Choroid plexus epithelial cell (primary cell): ENCODE measurements at places on chromosomes 1 and 21.

GRCh38 chr1:209493559-209493958 is 90.0 kb upstream of the CAMK1G start:
- peak; percentile 12 for DNase-seq

DNA sequence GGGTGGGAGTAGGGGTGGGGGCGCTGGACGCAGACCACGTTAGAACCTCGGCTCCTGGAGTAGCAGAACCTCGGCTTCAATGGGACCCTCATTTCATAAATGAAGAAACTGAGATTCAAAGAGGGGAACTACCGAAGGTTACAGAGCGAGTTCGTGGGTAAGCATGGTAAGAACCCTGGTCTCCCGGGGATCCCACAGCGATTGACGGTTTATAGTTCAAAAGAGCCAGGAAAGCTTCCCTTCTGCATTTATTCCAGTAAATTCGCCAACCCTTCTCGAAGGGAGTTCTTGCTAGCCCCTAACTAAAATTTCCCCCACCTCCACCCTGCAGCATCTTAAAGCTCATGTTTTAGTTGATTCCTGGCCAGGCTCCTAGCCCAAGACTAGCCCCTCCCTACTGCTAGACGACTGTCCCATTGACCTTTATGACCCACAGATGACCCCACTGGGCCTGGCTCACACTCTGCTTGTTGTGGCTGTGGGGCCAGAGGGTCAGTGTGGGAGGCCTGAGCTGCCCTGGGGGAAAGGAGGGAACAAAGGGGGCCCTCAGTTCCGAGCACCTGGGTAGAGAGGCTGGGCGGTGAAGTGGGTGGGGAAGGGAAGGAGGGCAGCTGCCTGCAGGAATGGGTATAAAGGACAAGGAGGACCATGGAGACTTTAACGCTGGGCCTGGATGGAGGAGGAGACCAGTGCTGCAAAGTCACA is 558 bp upstream of the KIF21B start:
- DNase-seq, result no peak

DNA sequence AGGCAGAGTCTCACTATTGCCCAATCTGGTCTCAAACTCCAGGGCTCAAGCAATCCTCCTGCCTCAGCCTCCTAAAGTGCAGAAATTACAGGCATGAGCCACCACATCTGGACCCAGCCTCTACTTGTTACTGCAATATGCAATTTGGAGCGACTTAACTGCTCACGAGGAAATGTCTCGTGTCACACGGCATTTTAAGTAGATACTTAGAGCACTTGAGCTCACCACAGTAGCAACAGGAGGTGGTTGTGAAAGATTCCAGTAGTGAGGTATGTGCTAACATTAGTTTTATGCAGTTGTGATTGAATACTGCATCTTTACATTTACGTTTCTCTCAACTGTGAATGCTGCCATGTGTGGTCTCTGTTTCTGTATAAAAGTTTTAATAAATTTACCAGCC is 5.8 kb upstream of the NDUFV3 start:
- DNase-seq, result peak; percentile 15

- peak; percentile 50 for DNase-seq
Measured at GRCh38 chr21:42164064-42164789, 54.7 kb upstream of the ABCG1 start.

GRCh38 chr1:209400351-209401220 is 182.9 kb upstream of the CAMK1G start:
- no peak for DNase-seq

GRCh38 chr1:153404086-153404635 is 12.2 kb upstream of the S100A7A start:
- no peak for DNase-seq

DNA sequence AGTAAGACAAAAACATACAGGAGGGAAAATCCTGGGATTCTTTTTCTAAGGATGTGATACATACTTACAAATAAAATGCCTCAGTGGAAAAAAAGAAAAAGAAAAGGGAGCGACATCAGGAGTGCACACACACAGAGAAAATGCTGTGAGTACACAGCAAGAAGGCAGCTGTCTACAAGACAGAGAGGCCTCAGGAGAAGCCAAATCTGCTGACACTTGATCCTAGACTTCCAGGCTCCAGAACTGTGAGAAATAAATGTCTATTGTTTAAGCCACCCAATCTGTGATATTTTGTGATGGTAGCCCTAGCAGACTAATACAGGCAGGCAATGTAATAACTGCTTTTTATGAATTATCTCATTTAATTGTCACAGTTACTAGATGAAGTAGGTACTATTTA is 17.0 kb upstream of the TRIM45 start:
- DNase-seq, result no peak

DNA sequence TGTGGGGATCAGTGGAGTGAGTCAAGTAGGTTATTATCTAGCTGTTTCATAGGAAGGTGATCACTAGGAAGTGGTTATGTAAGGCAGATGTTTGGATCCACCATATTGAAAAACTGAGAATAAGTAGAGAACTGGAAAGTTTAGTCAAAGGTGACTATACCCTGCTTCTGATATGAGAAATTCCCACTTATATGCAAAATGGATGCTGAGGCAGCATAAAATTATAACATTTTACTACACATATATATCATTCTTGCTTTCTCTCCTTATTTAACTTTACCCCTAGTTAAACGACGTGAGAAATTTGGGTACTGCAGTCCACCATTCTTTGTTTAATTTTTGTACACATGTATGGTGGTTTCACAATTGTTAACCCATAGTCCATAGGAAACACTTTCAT is 142.4 kb downstream of the ADGRL4 start:
- no peak for DNase-seq

DNA sequence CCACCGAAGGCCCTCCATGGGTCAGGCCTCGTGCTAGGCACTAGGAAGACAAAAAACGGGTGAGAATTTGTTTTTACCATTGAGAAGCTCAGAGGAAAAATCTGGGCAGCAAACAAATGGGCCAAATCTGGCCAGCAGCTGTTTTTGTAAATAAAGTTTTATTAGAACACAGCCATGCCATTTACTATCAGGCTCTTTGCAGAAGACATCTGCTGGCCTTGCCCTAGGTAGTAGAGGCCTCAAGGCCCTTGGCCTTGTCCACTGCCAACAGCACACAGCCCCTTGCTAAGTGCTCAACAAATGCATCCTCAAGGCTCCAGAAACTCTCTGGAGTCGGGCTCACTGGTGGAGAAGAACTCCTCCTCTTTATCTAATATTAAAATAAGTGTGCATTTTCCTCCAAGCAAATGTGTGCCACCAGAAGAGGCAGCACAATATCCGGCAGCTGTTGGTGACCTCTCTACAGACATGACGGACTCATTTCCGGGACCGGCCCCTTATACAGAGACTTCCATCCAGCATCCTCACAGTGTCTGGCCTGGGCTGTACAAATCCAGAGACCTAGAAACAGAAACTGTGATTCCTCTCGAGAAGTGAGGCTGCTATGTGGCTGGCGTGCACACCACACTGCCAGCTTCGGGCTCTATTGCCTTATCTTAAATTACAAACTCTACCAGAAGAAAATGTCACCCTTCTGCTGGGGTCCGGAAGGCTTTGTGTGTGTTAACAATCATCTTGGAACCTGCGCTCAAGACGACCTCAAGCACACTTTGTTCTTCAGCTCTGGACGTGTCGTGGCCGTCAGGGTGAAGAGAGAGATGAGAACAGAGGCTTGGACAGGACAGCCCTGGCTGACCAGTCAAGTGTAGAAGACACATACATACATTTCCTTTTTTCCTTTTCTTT is 203.9 kb downstream of the TOMM20 start:
- DNase-seq, result no peak

DNA sequence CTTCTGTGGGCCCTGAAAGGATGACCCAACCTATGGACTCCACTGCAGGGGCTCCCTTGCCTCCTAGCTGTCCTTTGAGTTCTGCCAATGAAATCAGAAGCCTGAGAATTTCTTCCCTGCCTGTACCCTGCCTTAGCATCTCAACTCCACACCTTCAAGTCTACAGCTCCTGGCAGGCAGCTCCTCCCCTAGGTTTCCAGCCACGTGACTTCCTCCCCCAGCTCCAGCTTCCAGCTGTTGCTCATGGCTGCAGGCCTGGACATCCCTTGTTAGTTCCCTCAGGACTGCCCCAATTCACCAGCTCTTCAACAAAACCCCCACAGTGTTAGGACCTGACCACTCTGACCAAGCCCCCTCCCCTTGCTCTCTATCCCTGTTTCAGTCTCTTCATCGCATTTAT is 2.4 kb downstream of the RCAN1 start:
- no peak for DNase-seq

GRCh38 chr1:225750875-225751824 is 26.5 kb upstream of the SRP9 start:
- DNase-seq, result no peak

DNA sequence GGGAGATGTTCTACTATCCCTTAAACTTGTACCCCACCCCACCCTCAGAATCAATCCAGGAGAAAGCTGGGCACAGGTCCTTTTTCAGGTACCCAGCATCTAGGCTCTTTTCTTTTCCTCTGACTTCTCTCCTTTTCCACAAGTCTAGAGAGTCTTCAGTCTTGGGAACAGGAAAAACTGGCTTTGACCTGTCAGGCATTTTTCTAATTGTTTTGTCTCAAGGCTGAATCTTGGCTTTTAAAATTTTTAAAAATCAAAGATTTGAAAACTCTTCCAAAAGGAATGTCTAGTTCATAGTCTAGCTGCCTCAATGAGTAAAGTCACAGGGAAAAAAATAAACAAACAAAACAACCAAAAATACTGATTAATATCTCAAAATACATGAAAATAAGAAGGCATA is 161.5 kb downstream of the HFM1 start:
- DNase-seq, result no peak

DNA sequence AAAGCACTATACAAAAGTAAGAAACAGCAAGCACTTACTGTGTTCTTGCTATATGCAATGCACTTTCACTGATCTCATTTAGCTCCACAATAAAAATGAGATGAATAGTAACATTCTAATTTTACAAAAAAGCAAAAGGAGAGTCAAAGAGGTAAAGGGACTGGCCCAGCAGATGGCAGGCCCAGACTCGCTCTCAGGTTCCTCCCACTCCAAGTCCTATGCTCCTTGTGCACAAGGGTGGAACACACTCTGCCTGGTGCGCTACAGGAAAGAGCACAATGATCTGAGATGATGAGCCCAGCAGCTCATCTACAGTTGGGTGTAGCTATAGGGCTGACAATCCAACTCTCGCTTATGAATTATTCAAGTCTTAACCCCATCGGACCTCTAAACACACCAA is 94.1 kb upstream of the LYST start:
- DNase-seq, result no peak

GRCh38 chr1:77475641-77476040 is 193.8 kb downstream of the AK5 start:
- DNase-seq, result no peak

GRCh38 chr1:78491451-78492071 is 787 bp downstream of the PTGFR start:
- DNase-seq, result peak; percentile 43

- no peak for DNase-seq
Measured at GRCh38 chr1:15947382-15948090, 28.4 kb downstream of the ZBTB17 start.

GRCh38 chr1:205456383-205456867 is 580 bp upstream of the BLACAT1 start:
- DNase-seq, result no peak

DNA sequence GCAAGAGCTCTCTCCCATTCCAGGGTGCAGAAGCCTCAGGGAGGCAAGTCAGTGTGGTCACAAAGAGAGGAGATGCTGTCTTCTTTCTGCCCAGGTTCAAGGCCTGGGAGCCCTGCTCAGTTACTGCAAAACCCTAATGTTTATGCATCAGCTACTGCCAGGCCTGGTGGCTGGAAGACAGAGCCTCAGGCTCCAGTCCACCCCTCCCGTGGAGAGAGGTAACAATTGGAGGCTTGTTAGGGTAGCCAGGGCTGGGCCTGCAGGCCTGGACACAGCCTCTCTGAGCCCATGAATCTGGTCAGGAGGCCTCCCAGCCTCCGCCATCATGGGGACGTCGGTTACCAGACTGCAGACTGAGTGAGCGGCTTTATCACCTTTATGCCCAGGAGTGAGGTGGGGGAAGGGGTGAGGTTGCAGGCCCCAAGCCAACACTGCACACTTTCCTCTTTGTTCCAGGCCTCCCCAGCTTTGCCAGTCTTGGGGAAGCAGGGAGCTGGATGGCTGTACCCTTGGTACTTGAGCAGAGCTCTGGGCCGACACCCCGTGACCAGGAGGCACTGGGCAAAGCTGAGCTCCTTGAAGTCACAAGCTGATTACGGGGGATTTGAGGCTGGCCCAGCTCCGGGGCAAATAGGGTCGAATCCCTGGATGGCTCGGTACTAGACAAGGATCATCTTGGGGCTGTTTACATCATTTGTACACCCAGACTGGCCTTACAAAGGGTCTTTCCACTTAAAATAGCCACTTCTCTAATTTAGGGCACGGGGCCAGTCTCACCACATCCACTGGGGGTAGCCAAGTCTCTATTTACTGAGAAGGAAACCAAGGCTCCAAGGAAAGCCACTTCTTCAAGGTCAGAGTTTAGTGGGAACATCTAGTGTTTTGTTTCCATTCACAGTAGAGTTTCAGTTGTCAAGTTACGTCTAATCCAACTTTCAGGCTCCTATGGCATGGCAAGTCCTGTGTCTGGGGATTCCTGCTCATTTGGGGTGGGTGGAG is 5.2 kb downstream of the SLC2A1 start:
- no peak for DNase-seq

- peak; percentile 13 for DNase-seq
Measured at GRCh38 chr1:96361961-96362360, 359.6 kb upstream of the PTBP2 start.

- no peak for DNase-seq
Measured at GRCh38 chr1:18955131-18955440, 1.4 kb downstream of the IFFO2 start.

DNA sequence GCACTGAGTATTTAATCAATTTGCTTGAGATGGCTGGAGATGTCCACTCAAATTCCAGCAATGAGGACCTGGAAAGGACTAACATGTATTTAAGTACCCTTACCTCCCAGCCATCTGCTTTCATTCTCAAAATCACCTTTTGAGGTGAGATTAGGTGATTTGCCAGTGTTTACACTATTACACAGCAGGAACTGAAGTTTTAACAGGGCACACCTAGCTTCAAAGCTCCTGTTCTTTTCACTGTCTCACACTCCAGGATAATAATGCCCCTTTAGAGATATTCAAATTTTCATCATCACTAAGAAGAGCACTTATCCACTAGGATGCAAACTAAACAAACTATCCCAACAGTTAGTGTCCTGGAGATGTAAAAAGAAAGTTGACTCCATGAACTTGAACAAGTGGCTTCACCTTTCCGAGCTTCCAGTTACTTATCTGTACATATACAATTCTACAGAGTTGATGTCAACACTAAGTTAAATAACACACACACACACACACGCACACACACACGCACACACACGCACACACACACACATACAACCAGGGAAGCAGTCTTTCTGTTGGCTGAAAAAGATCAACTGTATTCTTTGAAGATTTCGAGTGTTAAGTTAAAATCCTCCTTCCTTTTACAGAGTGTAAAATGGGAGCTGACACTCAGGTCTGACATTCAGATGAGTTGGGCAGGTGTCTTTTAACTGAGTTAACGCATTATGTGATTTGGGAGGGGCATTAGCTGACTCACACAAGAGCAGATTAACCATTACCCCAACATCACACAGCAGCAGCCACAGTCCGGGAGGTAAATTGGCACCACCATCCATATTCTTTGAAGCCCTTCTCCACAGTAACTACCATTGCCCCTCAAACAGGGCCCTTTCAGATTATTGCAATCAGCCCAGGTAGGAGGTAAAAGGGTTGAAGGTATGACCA is 15.5 kb upstream of the JAK1 start:
- DNase-seq, result no peak

GRCh38 chr21:45867041-45867666 is 114.4 kb upstream of the COL6A1 start:
- no peak for DNase-seq
